ENCODE measurements at places on chromosomes 3 and 15.

GRCh38 chr3:12796171-12797123 lies at the start of gene CAND2:
Gene CAND2, plus strand, starts transcription at chr3:12796680. Its CDS starts 41 bp downstream, at chr3:12796721.
- no peak for DNase-seq

- DNase-seq = no peak
These were observed 100.6 kb downstream of the CYP19A1 start for GRCh38 chr15:51237816-51238215.

- DNase-seq = no peak
These were observed 883 bp downstream of the MAGEF1 start for GRCh38 chr3:184710870-184711492.

- no peak for DNase-seq
These were observed 706.6 kb downstream of the SI start for GRCh38 chr3:164371681-164372080.

DNA sequence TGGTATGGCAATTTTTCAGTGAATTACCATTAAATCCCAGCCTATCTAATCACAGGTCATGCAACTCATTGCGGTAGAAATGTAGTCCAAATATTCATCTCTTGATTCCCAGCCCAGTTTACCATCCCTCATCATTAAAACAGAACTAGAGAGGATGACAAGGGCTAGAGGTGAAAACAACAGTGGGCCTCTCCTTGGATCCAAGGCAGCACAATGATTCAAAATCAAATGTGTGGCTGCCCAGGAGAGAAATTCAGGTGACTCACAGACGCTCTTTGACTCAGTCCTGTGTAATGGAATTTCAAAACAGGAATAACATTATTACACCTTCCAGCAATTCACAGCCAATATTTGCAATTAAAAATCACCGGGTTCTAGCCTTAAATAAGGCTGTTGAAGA lies 246.5 kb downstream of the TBL1XR1 start:
- no peak for DNase-seq

- no peak for DNase-seq
These were observed 60.8 kb upstream of the ANKRD34C start for GRCh38 chr15:79221696-79222095.

Measured in T-helper 2 cell (primary cell).